ENCODE measurements at places on chromosomes 4 and X.

GRCh38 chr4:38738940-38739803 lies 43.6 kb downstream of the TLR10 start:
- no peak for DNase-seq

DNA sequence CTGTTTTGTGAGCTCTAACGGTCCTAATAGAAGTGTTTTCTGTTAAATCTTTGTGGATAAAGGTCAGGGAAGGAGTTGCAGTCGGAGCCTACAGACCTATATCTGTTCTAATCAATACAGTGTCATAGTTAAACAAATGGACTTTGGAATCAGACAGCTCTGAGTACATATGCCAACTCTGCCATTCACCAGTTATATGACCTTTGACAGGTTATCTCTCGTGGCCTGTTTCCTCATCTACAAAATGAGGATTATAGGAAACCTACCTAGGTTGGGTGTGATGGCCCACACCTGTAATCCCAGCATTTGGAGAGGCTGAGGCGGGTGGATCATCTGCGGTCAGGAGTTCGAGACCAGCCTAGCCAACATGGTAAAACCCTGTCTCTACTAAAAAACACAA lies 89.7 kb downstream of the MID1IP1 start:
- DNase-seq, result no peak

- DNase-seq, result no peak
These were observed 99.5 kb downstream of the PPP2R2C start for GRCh38 chr4:6372649-6373525.

- no peak for DNase-seq
These were observed 266.0 kb upstream of the IL1RAPL1 start for GRCh38 chrX:28321286-28321685.

GRCh38 chr4:2486981-2487380 lies 18.1 kb downstream of the RNF4 start:
- DNase-seq, result no peak

- no peak for DNase-seq
These were observed 98.3 kb downstream of the RAPGEF2 start for GRCh38 chr4:159201168-159201567.

GRCh38 chrX:97594646-97595224 lies 711.0 kb downstream of the RPA4 start:
- DNase-seq, result no peak

DNA sequence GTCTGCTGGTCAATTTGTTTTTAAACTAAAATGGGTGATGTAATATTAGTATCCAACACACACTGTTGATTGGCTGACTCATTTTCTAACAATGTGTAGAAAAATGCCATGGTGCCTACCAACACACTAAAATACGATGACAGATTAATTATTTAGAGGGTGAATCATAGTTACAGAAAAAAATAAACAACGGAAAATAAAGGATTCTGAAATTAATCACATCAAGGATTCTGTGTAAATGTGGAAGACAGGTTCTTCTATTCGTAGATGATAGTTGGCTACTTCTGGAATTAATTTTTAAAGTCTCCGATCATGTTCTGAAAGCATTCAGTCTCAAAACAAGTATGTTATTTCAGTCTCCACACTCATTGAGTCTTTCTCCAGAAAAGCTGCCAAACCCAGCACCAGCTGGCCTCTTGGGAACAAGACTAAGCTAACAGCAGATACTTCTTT lies 8.2 kb upstream of the IQCM start:
- no peak for DNase-seq

GRCh38 chrX:49171752-49172279 lies at the start of gene PLP2:
PLP2 (plus strand) TSS chrX:49171898; CDS start chrX:49172001, 103 bp downstream.
- DNase-seq, result peak; percentile 20

GRCh38 chr4:1720163-1720983 lies 750 bp downstream of the TMEM129 start:
- peak; percentile 15 for DNase-seq

- DNase-seq, result no peak
These were observed 7.4 kb upstream of the MGST2 start for GRCh38 chr4:139658185-139658584.

GRCh38 chrX:94361241-94361640 lies 687.2 kb downstream of the FAM133A start:
- no peak for DNase-seq

DNA sequence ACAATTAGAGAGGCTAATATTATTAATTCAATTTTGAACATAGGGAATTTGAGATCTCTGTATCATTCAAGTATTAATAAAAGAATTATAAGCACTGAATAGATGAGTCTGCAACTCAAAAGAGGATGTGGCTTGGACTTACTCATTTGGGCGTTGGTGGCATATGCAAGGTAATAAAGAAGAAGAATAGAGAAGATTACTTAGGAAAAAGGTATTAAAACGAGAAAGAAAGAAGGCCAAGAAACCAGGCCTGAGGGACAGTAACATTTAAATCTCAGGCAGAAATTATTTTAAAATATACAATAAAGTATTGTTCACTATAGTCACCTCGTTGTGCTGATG lies 383.0 kb upstream of the INTU start:
- DNase-seq, result no peak

- no peak for DNase-seq
These were observed 160.4 kb upstream of the MAMLD1 start for GRCh38 chrX:150202641-150203247.

GRCh38 chr4:59175617-59176016 lies 2024.5 kb upstream of the ADGRL3 start:
- DNase-seq, result no peak

DNA sequence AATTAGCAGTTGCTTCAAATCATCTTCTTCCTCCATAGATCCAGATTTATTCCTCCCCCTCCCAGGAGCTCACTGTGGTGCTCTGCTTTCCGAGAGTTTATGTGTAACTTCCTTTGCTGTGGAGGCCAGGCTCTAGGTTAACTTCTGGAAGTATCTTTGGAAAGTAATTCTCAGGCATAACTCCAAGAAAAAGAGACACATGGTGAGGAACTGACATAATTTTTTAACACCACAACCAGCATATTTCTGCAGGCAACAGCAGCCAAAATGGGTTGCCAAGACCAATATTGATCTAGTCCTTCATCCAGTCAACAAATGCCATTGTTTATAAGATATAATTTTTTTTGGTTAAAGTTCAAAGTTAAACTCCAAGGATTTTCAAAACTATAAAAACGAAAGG lies 114.5 kb upstream of the RBPJ start:
- DNase-seq, result no peak

DNA sequence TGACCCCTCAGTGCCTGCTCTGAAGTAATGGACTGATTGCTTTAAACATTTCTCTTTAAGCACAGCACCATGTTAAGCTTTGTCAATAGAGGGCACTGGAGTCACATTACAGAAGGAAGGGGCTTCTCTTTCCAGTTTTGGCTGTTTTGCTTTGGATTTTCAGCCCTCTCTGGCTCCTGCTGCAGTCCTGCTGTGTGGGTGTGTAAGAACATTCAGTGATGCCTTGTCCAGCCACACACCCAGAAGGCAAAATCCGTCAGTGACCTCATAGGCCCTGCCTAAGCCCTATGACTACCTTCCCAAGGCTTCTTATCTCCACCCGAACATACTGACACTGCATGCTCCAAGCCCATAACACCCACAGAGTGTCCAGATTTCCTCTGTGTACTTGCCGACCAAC lies 215.3 kb upstream of the CTSO start:
- DNase-seq, result peak; percentile 81

DNA sequence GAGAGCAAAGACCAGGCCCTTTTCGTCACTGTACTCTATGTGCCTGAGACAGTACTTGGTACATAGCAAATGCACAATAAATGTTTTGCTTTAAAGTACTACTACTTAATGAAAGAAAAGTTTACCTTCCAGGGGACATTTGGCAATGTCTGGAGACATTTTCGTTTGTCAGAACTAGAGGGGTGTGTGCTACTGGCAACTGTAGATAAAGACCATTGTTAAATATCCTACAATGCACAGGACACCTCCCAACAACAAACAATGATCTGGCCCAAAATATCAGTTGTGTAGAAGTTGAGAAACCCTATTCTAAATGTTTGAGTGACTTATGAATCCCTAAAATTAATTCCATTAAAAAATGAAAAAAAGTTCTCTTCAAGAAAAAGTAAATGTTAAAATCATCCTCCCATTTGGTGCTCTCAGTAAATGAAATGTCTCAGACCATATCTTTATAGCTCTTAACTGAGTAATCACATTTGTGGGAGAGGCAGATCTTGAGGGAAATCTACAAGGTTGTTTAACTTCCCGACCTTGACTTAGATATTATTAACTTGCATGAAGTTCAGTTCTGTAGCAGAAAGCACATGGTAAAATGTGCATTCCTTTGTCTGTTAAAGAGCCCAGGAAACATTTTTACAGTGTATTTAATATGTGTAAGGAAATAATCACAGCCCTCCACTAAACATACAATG lies 18.5 kb downstream of the EGFL6 start:
- DNase-seq, result no peak

GRCh38 chr4:185912779-185913178 lies 100.8 kb upstream of the SORBS2 start:
- DNase-seq, result no peak

DNA sequence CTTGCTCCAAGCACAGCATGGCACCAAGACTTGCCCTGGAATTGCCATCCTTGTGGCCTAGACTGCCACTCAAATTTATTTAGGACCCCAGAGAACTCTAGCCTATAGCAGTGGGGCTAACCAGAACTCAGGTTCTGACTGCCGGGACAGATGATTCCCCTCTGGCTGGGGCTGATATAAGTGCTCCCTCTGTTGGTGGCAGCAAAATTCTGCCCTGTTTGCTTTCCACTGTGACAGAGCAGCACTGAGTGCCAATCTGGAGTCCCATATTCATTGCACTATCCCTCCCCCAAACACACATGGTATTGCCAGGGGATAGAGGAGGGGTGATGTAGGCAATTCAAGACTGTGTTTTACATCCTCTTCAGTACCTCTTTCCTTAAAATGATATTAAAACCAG lies 1081.9 kb downstream of the FAT4 start:
- peak; percentile 13 for DNase-seq

GRCh38 chr4:7650606-7651385 lies 216.1 kb upstream of the PSAPL1 start:
- DNase-seq, result peak; percentile 43

DNA sequence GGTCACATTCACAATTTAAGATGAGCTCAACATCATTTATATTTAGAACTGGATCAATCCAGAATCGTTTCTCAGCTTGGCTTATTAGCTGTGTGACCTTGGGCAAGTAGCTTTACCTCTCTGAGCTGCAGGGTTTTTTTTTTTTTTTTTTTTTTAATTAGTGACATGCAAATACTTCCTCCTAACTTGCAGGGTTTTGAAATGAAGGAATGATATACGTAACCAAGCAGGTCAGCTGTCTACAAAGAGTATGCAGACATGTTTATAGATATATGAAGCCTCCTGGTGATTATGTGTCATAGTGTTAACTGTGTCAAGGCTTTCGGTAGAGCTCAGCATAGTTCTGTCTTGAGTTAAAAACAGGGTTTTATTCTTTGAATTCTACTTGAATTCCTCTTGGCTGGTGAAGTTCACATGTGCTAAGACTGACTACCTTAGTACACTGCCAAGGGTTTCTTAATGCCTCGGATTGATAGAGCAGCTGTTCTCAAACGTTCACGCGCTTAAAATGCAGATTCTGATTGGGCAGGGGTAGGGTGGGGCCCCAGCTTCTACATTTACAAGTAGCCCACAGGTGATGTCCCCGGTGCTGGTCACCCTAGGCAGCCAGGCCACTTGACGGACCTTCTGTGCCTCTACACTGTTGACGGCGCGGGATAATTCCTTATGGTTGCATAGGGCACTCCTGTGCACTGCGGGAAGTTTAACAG lies 654 bp upstream of the STS start:
- DNase-seq, result no peak

GRCh38 chrX:23394421-23394820 lies 59.8 kb downstream of the PTCHD1 start:
- no peak for DNase-seq

GRCh38 chr4:40200875-40201801 lies 4.3 kb downstream of the RHOH start:
- DNase-seq, result peak; percentile 56

DNA sequence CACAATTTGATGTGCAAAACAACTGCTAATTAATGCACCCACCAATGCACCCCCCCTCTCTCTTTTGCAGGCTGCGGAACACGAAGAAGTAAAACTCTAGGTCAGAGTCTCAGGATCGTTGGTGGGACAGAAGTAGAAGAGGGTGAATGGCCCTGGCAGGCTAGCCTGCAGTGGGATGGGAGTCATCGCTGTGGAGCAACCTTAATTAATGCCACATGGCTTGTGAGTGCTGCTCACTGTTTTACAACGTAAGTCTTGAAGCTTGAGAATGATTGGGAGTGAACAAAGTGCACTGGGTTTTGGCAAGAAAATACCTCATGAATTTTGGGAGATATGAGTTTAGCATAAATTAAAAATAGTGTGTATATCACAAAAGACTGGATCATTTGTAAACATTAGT lies 28.9 kb downstream of the TMPRSS11E start:
- no peak for DNase-seq

DNA sequence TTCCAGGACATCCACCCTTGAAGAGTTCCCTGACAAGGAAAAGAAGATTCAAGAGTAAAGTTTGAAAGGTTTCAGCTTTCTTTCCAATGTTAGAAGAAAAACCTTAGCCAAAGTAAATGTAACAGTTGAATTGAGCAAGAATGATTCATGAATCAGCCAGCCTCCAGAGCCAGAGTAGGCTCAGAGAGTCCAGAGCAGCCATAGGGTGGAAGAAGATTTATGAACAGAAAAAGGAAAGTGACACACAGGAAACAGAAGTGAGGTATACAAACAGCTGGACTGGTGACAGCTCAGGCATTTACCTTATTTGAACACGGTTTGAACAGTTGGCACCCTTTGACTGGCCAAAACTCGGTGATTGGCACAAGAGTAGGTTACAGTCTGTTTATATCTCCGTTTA lies 63.2 kb downstream of the QDPR start:
- DNase-seq, result peak; percentile 8

DNA sequence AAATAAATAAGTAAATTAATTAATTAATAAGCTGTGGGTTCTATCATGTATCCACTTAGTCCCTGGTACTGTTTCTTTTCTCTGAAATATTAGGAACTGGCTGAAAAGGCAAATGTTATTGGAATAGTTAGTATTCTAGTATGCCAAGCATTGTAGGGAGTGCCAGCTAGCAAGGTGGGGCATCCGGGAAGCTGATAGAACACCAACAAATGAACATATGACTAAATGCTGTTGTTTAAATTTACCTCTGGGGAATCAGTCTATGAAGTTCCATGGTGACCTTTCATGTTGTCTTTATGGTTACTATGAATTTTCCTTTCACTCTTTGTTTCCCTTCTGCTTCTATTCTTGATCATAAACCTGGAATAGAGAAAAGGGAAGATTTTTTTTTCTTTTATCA lies 32.7 kb downstream of the NUDT6 start:
- no peak for DNase-seq

DNA sequence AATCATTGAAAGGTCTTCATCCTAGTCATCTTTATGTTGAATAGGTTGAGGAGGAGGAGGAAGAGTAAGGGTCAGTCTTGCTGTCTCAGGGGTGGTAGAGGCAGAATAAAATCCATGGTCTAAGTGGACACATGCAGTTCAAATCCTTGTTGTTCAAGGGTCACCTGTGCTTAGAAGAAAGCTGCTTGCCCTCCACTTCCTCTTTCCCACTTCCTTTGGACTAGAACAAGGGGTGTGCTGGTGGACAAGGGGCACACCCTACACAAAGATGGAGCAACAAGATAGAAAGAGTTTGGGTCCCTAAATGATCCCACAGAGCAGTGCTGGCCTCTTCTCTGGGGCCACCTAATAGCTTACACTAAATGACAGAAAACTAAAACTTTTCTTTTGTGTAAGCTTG lies 47.9 kb downstream of the HSD17B13 start:
- DNase-seq, result no peak
